ENCODE measurements at places on chromosomes 6 and 20.

GRCh38 chr6:137736048-137736818, 130.8 kb upstream of the TNFAIP3 start:
- peaks cover 1% of the 10 kb centered on the region for H3K27me3 ChIP-seq
- no peak overlapping the region for H3K27ac ChIP-seq
- H3K4me1 ChIP-seq = no peaks in the 10 kb centered on the region
- DNase-seq = no peak
- no peak overlapping the region for H3K4me3 ChIP-seq

GRCh38 chr6:126923807-126924206, 194.7 kb upstream of the RSPO3 start:
- no peaks in the 10 kb centered on the region for H3K36me3 ChIP-seq
- no peaks in the 10 kb centered on the region for H3K4me1 ChIP-seq
- no peaks in the 10 kb centered on the region for H3K27me3 ChIP-seq
- H3K27ac ChIP-seq = no peak overlapping the region
- no peak for DNase-seq

DNA sequence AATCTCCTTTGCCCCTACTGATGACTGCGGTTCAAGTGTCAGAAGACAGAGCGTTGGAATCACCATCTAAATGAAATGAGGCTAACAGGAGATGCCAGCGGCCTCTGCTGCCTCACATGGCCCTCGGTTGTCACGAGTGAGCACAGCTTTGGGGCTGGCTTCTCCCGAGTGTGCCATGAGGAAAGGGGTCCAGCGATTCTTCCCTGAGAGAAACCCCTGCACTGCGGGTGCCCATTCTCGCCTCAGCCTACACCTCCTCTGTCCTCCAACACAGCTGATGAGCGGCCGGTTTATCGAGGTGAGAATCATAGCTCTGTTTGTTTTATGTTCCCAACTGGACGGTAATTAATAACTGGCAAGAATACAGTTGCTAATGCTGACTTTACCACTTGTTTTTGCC, 144.7 kb upstream of the RPS6KA2 start:
- H3K27me3 ChIP-seq = peaks cover 10% of the 10 kb centered on the region
- H3K4me1 ChIP-seq = peaks cover 10% of the 10 kb centered on the region
- DNase-seq = no peak
- H3K4me3 ChIP-seq = no peak overlapping the region
- H3K36me3 ChIP-seq = no peaks in the 10 kb centered on the region

DNA sequence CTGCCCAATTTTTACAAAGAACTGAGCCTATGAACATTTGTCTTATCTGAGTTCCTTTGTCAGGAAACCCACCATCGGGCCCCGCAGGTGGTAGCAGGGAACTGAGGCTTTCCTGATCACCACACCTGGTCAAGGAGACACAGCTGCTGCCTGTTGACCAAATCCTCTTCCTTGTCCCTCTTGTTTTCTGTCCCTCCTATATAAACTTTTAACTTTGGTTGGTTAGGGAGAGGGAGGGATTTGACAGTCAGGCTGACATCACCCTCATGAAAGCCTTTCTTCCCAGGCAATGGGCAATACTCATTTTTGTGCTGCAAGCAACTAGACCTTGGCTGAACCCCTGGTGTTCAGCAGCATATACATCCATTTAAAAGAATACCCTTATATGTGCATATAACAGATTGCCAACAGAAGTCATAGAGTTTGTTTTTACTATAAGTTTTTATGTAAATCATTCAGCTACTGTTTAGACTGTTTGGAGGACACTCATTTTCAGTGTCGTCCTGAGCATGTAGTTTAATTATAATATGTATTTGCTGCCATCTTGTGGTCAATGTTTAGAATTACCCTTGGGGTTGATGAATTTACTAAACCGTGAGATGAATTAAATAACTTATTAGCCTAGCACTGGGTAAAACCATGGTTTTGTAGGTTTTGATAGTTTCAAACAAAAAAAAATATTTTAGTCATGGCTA, 17.0 kb downstream of the CRISP1 start:
- no peaks in the 10 kb centered on the region for H3K36me3 ChIP-seq
- DNase-seq = peak; percentile 27
- no peaks in the 10 kb centered on the region for H3K27me3 ChIP-seq
- no peaks in the 10 kb centered on the region for H3K4me1 ChIP-seq
- no peak overlapping the region for H3K27ac ChIP-seq

- no peak overlapping the region for H3K27ac ChIP-seq
- no peak overlapping the region for H3K4me3 ChIP-seq
- no peaks in the 10 kb centered on the region for H3K27me3 ChIP-seq
These were observed 88.3 kb downstream of the DTNBP1 start for GRCh38 chr6:15574486-15574885.

DNA sequence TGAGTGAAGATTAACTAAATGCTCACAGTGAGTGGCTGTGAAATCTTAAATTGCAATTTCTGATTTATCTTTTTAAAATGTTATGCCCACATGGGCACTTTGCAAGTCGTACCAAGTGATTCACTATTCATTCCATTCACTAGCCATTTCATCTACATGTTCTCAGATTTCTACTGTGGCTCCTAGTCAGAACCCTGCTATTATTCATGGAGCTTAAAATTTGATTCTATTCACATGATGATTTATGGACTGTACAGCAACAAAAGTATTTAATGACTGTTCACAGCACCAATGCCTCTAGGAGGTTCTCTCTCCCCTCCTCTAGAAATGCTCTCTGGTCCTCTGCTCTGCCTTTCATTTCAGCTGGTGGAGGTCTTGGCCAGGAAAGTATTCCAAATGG, 133.5 kb upstream of the MAP3K7 start:
- H3K27me3 ChIP-seq = peaks cover 2% of the 10 kb centered on the region
- DNase-seq = no peak
- H3K4me3 ChIP-seq = no peak overlapping the region
- H3K4me1 ChIP-seq = no peaks in the 10 kb centered on the region
- no peak overlapping the region for H3K27ac ChIP-seq

DNA sequence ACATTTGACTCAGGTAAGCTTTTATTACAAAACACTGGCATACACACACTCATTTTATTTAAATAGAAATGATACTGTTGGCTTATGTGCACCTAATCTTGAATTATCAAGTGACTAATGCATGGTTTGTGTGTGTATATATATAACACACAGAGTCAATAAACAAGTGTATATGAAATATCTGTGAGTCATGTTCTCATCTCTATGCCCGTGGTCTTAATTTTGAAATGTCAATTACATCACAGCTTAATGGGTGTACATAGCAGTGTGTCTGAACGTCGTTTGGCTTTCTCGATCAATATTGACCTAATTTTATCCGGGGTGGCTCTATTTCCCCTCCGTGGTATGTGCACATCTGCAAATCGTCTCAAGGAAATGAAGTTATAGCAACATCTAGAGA, 104.0 kb upstream of the ZFP64 start:
- H3K27me3 ChIP-seq = no peaks in the 10 kb centered on the region
- no peaks in the 10 kb centered on the region for H3K36me3 ChIP-seq
- DNase-seq = no peak
- H3K4me1 ChIP-seq = no peaks in the 10 kb centered on the region

DNA sequence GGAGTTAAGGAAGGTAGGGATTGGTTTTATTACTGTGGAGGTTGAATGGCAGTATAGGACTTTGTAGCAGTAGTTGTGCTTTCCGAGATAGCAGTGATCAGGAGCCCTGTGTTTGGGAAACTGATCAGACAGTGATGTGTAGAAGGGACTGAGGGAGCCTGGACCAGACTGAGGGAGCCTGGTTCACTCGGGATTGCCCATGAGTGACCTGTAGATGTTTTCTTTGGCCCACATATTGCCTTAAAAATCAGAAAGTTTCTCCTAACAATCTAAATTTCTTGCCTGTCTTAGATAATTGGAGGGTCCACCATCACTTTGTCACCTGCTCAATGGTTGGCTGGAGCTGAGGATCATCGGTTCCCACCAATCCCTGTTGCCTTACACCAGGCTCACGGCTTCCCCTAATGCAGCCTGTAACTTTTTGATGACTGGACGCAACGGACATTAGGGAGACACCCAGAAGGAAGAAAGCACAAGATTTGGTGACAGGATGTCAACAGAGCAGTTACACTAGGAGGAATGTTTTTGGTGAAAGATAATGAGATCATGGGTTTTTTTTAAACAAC, 1.1 kb downstream of the CDS2 start:
- peak overlapping the region; percentile 83 for H3K27ac ChIP-seq
- peaks cover 10% of the 10 kb centered on the region for H3K4me1 ChIP-seq
- no peak for DNase-seq
- H3K27me3 ChIP-seq = no peaks in the 10 kb centered on the region
- no peaks in the 10 kb centered on the region for H3K36me3 ChIP-seq

- no peaks in the 10 kb centered on the region for H3K36me3 ChIP-seq
- H3K4me1 ChIP-seq = peaks cover 13% of the 10 kb centered on the region
- DNase-seq = no peak
These were observed 624 bp upstream of the TJAP1 start for GRCh38 chr6:43476746-43477145.

GRCh38 chr20:1426231-1426849, 33.5 kb upstream of the FKBP1A start:
- no peaks in the 10 kb centered on the region for H3K27me3 ChIP-seq
- peaks cover 32% of the 10 kb centered on the region for H3K4me1 ChIP-seq
- DNase-seq = no peak
- H3K4me3 ChIP-seq = no peak overlapping the region

- H3K36me3 ChIP-seq = no peaks in the 10 kb centered on the region
- H3K27ac ChIP-seq = no peak overlapping the region
- DNase-seq = no peak
These were observed 167.2 kb upstream of the MAP3K7 start for GRCh38 chr6:90753820-90754643.

Measured in Panc1 (cell line).